ENCODE measurements at places on chromosomes 7 and 10. TPM values are rescaled to one million over a fixed set of nuclear protein-coding genes. Genes with fewer than 3 reads are reported as not detected.

Gene AGMO
- not detected for total RNA-seq

Gene PILRB
- total RNA-seq = 16.5 TPM

Gene CALML3
- 4.7 TPM for total RNA-seq

Gene HILPDA
- 11.8 TPM for total RNA-seq

Gene ZC3HAV1L
- 8.5 TPM for total RNA-seq

Gene FFAR4
- not detected for total RNA-seq

Gene SEC31B
- 1.4 TPM for total RNA-seq

Gene ELFN1
- 0.10 TPM for total RNA-seq

Gene NRCAM
- 20.0 TPM for total RNA-seq

Gene XRCC2
- total RNA-seq = 9.3 TPM

Gene HOXA13
- total RNA-seq = not detected

Gene BHLHA15
- 0.25 TPM for total RNA-seq

Gene NOLC1
- total RNA-seq = 111 TPM

Gene FRMPD2
- total RNA-seq = not detected

Gene AGR2
- 0.92 TPM for total RNA-seq

Measured in foreskin keratinocyte (primary cell).